ENCODE measurements at places on chromosomes 6 and 20.

GRCh38 chr20:55935448-55936208, 69.7 kb downstream of the CBLN4 start:
- DNase-seq, result no peak

- no peak for DNase-seq
These were observed 102.1 kb upstream of the PHACTR1 start for GRCh38 chr6:12614456-12614855.

DNA sequence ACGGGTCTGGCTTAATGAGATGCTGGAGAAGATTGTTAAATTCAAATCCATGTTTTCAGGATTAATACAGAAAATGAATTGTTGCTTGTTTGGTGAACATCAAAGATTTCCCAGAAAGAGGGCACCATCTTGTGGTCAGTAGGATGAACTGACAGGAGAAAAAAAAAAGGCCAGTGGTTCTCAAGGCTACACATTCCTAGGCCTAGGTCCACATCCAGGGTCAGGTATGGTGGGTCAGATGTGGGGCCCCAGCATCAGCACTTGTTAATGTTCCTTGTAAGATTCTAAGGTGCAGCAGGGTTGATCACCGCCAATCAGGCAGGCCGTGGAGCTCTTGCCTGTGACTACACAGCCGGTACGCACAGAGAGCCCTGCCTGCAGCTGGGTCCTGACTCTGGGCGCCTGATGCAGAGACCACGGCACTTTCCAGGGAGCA, 34.0 kb upstream of the FOXO3 start:
- DNase-seq, result no peak

- no peak for DNase-seq
These were observed 700.0 kb downstream of the RFPL4B start for GRCh38 chr6:113047148-113047547.

DNA sequence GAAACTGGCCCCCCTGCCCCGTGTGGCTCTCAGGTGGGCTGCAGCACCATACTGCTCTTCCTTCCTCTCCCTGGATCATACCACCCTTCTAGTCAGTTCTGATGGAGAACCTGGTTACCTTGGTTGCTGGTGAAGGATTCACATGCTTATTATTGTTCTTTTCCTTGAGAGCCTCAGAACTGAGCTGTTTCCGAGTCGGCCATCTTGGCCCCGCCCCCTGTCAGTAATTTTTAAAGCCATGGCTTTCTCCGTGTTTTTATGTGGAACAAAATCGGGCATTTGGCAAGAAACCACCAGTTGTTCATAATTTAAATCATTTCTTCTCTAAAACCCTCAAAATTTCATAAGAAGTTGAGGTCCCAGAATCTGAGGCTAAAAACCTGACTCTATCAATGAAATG, 493.8 kb downstream of the NKAIN2 start:
- no peak for DNase-seq

- no peak for DNase-seq
These were observed 39.2 kb upstream of the TXLNB start for GRCh38 chr6:139330826-139331500.

DNA sequence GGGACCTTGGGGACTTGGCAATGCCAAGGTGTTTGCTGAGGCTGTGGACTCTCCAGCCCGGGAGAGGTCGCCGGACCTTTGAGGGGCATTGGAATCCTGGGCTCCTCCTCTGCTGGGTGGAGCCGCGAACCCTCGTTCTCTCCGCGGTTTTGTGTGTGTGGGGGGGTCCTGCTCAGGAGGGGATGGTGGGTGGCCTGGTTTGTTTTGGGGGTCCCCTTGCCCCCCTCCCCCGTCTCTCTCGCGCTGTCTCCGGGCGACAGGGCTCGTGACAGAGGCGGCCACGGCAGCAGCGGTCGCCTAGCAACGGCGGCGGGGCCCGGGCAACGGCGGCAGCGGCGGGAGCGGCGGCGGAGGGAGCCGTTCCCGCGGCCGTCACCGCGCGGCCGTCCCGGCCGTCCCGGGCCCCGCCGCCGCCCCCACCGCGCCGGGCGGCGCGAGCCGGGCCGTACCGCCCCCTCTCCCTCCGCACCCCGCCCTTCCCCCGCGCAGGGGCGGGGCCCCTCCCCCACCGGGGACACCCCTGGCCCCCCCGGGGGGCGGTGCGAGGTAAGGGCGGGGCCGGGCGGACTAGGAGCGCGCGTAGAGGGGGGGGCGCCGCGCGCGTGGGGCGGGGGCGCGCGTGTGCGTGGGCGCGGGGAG, 7.8 kb downstream of the SYNGAP1 start:
- no peak for DNase-seq

- no peak for DNase-seq
These were observed 37.2 kb downstream of the HM13 start for GRCh38 chr20:31551163-31552081.

GRCh38 chr20:61534346-61534745, 282.3 kb downstream of the CDH4 start:
- no peak for DNase-seq

GRCh38 chr6:129923530-129924250, 62.6 kb upstream of the TMEM244 start:
- DNase-seq, result no peak

- no peak for DNase-seq
These were observed 55.3 kb downstream of the EFCAB8 start for GRCh38 chr20:32914031-32914430.

DNA sequence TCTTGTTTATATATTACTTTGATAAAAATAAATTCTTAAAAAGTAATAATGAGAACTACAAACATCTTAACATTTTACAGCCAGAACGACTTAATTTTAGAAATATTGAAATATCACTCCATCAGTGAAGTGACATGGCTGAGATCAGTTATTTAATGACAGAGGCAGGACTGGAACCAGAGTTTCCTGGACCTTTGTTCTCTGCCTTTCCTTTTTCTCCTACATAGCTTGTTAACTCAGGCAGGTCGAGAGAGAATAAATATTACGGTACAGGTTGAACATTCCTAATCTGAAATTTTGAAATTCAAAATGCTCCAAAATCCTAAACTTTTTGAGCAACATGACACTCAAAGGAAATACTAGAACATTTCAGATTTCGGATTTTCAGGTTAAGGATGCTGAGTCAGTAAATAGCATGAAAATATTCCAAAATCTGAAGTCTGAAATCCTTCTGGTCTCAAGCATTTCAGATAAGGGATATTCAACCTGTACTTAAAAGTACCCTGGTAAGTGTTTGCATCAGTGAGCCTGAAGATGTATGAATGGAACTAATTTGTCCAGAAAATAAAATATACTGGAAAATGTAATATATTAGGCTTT, 6.5 kb downstream of the TMEM170B start:
- no peak for DNase-seq

- no peak for DNase-seq
These were observed 46.3 kb downstream of the NINL start for GRCh38 chr20:25538838-25539665.
